CD4-positive, alpha-beta T cell treated with Interleukin-21 for 1 hour (primary cell): ENCODE measurements at places on chromosomes 1 and 21.

DNA sequence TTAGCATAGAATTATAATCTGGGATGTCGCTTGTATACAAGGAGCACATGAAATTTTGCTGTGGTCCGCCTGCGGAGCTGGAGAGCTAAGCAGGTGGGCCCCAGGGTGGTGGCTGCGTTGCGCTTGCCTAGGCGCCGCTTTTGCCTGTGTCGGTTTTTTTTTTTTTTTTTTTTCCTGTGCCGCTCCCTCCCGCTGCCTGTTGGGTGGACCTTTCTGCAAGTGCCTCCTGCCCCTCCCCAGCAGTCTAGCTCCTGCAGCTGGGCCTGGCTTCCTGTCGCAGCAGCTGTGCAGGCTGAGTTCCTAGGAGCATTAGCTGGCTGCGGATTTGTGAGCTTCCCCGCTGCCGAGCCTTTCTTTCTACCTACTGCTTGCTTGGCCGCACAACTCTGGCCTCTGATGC lies 20.6 kb downstream of the PYHIN1 start:
- no peak for DNase-seq

GRCh38 chr1:167515893-167516321 lies 2.4 kb downstream of the CD247 start:
- DNase-seq = no peak

GRCh38 chr1:104720741-104721140 lies 971.0 kb downstream of the AMY1C start:
- no peak for DNase-seq

- peak; percentile 82 for DNase-seq
Measured at GRCh38 chr1:156746728-156747631, 4.5 kb downstream of the HDGF start.

- DNase-seq = no peak
Measured at GRCh38 chr21:44549525-44550211, 1.6 kb downstream of the KRTAP10-2 start.

DNA sequence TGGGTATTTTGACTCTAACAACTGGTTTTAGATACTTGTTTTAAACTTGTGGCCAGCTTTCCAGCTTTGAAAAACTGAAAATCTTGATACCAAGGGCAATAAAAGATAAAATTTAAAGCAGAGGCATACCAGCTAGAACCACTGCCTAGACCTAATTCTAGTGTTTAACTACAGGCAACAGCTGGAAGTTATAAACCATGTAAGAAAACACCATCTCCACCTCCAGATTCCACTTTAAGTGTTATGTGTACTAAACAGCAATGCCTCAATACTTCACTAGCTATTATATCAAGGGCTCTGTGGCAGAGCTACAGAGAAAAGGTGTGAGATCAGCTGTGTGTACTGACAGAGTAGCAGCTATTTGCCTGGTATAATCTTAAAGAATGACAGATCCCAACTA lies 69.5 kb downstream of the LPAR3 start:
- DNase-seq = no peak

DNA sequence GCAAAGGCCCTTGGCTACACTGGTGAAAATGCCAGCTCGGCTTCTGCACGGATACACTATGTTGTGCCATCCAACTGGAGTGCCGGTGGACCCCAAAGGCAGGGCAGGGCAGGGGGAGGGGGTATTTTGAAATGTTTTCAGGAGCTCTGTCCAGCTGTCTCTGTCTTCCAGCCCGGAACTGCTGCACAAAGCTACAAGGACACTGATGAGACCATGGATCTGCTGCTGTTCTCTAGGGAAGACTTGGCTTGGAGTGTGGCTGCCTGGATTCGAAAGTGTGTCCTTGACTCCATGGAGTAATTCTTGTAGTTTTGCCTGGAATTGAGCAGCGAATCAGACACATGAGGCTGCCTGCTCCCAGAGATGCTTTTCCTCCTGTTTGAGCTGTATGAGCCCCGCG lies 42.4 kb downstream of the TTC39A start:
- no peak for DNase-seq

- peak; percentile 32 for DNase-seq
Measured at GRCh38 chr1:197356723-197357533, 88.9 kb downstream of the CRB1 start.

DNA sequence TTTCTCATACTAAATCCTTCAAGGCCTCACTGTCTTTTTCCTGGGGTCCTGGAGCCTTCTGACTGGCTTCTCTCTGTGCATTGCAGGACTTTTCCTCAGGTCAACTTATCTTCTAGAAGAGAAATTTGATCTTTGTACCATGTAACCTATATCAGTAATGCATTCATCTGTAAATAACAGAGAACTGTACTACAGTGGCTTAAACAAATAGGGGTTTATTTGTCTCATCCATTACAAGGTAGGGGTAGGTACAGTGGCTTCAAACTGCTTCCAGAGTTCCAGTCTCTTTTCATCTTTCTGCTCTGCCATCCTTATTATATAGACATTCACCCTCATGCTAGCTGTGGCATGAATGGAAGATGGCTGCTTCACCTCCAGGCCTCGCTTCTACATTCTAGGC lies 29.5 kb upstream of the GTF2B start:
- DNase-seq = no peak

- DNase-seq = no peak
Measured at GRCh38 chr1:30596470-30596869, 126.9 kb downstream of the MATN1 start.

DNA sequence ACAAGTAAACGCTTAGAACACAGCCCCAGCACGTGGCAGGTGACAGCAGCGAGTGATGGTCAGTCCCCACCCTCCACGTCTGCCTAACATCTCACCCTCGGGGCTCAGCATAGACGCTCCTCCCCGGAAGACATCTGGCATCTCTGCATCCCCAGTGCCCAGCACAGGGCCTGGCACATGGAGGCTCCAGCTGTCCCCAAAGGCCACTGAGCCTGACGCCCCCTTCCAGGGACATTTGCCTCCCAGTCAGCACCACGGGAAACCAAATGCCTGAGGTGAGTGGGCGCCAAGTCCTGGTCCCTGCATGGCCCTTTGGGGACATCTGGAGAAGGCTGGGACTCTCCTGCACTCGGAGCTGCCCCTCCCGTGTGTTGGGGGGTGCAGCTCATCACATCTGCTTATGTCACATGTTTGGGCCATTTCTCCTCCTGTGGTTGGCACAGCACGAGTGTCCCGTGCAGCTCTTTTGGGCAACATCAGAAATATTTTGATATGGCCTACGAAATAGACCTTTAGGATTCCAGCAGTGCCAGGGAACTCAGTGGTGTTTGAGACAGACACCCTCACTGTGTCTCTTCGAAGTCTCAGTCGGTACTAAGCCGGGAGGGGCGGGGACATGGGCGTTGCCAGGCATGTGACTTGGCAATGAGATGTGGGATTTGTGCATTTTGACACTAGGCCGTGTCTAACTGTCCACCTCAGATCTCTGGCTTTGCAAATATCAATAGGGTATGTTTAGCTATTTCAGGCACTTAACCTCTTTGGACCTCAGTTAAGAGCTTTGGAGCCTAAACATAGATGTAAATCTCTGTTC lies 315.0 kb downstream of the PTPRU start:
- DNase-seq = no peak

GRCh38 chr1:31161571-31161970 lies 78.1 kb downstream of the NKAIN1 start:
- DNase-seq = no peak

GRCh38 chr1:185281245-185281644 lies 35.8 kb downstream of the IVNS1ABP start:
- peak; percentile 58 for DNase-seq

DNA sequence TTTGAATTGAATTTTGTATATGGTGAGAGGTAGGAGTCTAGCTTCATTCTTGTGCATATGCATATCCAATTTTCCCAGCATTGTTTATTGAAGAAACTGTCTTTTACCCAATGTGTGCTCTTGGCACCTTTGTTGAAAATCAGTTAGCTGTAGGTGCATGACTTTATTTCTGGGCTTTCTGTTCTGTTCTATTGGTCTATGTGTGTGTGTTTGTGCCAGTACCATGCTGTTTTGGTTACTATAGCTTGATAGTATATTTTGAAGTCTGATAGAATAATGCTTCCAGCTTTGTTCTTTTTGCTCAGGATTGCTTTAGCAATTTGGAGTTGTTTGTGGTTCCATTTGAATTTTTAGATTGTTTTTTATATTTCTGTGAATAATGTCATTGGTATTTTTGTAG lies 9.4 kb upstream of the ZMYM1 start:
- DNase-seq = no peak

DNA sequence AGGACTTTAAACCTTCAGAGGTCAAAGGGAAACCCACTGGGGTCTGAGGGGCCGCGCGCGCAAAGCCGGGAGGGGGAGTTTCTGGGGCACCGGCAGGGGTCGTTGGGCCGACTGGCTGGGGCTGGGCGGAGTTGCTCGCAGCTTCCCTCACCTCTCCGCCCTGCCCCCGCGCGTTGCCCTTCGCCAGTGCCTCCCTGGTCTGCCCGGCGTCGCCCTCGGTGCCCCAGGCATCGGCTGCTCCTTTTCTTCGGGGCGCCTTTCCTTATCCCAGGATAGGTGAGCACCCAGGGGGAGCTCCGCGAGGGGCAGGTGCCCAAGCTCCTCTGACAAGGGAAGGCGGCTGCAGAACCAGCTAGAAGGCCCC lies 390 bp upstream of the NGF start:
- DNase-seq = no peak

GRCh38 chr1:153985341-153985912 lies 712 bp downstream of the RAB13 start:
- DNase-seq = no peak

- DNase-seq = no peak
Measured at GRCh38 chr21:23712166-23712565, 1895.1 kb downstream of the MRPL39 start.

DNA sequence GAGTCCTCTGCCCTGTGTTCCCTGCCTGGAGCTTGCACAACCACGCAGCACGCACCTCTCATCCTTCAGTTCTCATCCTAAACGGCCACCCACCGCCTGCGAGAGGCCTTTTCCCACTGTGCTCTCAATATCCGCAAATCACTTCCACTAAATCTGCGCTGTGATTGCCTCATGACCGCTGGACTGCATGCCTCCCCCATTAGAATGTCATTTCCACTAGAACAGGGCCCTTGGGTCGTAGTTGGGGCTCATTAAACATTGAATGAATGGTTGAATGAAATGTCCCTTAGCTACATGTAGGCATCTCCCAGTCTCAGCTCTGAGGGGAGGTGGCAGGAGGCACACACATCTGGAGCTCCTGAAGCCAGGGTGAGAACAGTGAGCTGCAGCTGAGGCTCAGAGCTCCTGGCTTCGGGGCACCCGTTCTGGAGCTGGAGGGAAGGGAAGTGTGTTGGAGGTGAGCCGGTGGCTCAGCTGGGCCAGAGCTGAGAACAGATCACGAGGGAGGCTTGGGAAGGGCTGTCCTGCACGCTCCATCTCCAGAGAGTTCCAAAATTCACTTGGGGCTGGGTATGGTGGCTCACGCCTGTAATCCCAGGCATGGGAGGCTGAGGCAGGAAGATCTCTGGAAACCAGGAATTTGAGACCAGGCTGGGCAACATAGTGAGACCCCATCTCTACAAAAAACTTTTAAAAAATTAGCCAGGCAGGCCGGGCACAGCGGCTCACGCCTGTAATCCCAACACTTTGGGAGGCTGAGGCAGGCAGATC lies 30.4 kb downstream of the TMEM201 start:
- DNase-seq = no peak

DNA sequence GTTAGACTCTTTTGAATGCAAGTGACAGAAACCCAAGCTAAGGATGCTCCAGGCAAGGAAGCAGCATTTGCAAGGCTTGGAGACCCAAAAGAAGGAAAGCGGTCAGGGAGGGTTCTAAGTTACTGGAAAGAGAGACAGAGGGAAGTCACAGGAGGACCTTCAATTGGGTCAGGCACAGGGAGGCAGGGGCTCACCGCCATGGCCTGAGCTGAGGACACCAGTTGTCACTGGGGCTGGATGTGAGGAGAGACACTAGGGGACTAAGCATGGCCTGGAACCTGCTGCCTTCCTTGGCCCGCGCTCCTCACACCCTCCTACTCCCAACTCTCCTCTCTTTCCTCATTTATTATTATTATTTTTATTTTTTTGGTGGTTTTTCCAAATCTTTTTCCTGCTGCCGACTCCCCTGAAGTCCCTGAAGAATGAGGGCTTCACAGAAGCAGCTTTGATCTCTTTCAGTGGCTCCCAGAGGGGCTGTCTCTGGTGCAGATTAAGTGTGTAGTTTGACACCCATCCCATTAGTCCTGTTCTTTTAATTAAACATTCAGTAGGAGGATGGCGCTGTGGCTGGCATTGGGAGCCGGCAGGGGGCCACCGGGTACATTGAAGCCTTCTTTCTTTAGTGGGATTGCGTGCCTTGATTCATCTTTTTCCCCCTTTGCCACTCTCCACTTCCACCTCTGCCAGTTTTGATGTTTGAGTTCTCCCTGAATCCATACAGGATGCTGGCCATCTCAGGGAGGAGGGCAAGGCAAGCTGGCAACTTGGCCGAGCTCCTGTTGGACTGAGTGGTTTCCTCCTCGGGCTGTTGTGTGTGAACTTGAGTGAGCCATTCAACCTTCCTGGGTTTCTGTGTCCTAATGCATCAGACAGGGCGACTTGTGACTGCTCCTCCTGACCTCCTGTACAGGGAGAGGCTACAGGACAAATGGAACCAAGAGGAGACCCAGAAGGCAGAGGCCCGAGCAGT lies 59.3 kb downstream of the MDM4 start:
- no peak for DNase-seq

DNA sequence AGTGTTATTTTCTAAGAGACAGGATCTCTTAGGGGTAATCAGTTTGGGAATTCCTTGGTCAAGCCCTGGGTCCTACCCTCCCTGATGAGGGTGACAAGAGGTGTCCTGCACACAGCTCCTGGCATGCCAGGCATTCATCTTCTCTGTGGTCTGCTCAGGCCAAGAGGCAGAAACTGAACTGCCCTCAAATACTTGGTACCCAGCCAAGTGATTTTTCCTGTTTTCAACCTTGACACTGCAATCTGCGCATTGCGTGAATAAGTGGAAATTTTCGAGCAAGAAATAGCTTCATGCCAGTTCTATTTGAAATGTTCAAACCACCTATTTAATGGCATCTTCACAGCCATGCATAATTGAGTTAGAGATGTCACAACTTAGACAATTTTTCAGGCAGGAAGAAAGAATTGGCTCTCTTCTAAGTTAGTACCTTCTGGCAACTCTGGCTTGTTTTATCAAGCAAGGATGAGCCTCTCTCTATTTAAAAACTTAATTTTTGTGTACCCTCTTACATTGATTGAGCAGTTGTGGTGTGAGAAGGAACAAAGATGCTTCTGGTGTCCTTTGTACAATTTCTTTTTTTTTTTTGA lies 27.0 kb downstream of the DNM3 start:
- no peak for DNase-seq

DNA sequence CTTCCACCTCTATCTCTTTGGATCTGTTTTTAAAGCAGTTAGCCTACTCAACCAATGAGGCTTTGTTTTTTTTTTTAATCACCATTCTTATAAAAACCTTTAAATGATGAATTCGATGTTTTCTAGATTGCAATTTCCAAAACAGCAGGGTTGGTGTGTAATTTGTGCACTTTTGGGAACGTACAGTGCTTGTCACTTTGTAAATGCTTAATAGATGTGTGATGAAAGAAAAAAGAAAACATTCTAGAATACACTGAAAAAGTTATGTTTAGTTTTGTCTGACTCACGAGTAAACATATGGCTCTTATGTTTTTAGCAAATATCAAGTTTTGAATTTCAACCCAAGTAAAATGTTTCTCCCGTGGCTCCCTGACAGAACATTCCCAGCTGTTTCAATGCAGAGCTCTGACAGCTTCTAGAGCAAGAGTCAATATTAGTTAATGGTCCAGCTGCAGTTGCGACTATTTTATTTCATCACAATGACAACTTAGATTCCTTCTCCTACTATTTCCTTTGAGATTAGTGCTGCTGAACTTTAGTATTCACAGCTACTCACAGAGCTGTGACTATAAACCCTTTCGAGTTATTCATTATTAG lies 362.5 kb upstream of the ADAMTS5 start:
- DNase-seq = no peak
